GM20000 (cell line): ENCODE measurements at places on chromosomes 4 and X.

GRCh38 chr4:152564336-152564735 is 28.4 kb upstream of the FBXW7 start:
- DNase-seq = no peak

DNA sequence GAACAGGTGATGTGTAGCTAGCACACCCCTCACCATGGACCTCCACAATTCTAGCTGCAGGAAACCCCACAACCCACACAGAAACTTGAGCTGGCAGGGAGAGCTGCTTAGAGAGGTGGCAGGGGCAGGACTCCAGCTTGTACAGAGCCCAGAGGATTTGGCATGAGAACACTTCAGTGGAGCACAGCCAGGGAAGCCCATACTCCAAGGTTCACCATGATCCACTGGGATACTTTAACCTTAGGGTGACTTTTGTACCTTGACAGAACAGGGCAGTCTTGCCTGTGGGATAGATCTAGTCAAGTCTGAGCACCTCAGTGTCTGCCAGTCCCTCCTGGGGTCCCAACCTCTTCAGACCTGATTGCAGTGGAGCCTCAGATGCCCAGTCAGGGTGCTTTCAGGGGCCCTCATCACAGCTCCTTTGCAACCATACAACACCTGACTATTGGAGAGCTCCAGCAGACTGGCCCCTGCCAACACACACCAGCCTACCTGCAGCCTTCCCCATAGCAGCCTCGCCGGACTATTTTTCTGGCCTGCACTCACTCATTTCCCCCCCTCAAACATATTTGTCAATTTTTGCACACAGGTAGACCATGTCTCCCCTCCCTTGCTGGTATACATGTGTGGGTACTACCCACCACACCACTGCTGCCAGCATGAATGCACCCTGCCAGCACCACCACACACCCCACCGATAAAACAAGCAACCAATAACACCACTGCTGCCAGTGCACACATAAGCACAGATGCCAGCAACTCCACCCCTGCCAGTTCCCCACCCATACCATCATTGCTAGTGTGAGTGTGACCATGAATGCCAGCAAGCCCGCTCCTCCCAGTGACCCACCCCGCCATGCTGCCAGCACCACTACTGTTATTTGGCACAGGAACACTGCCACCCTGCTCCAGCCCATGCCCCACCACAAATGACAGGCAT is 56.0 kb upstream of the CDX4 start:
- no peak for DNase-seq

DNA sequence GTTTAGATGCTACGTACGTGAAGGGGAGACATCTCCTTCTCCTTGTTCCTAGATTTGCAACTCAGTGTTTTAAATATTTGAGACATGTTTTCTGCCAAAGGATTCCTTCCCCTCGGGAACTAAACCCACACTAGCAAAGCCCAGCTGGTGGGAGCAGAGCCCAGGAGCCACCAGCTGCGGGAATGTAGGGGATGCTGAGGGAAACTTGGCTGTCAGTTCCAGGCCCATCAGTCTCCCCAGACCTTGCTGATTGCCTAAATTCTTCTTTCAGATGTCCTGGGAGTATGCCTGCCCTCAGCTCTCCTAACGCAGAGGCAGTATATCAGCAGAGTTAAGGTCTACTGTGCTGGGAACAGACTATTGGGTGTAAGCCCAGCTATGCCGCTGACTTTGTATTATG is 630.0 kb upstream of the TENM3 start:
- DNase-seq = no peak

DNA sequence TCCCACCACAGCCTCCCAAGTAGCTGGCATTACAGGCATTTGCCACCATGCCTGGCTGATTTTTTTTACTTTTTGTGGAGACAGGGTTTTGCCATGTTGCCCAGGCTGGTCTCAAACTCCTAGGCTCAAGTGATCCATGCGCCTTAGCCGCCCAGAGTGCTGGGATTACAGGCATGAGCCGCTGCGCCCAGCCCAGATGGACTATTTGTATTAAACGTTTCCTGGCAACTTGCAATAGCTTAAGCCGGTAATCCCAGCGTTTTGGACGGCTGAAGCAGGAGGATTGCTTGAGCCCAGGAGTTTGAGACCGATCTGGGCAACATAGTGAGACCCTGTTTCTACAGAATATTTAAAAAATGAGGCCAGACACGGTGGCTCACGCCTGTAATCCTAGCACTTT is 18.4 kb downstream of the UBE2K start:
- DNase-seq = no peak

DNA sequence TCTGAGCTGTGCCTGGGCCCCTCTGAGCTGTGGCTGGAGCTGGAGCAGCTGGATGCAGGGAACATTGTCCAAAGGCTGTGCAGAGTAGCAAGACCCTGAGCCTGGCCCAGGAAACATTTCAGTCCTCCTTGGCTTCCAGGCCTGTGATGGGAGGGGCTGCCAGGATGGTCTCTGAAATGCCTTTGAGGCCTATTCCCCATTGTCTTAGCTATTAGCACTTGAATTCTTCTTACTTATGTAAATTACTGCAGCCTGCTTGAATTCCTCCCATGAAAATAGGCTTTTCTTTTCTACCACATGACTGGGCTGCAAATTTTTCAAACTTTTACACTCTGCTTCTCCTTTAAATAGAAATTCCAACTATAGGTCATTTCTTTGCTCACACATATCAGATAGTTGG is 349.8 kb upstream of the KLHL4 start:
- DNase-seq = no peak

DNA sequence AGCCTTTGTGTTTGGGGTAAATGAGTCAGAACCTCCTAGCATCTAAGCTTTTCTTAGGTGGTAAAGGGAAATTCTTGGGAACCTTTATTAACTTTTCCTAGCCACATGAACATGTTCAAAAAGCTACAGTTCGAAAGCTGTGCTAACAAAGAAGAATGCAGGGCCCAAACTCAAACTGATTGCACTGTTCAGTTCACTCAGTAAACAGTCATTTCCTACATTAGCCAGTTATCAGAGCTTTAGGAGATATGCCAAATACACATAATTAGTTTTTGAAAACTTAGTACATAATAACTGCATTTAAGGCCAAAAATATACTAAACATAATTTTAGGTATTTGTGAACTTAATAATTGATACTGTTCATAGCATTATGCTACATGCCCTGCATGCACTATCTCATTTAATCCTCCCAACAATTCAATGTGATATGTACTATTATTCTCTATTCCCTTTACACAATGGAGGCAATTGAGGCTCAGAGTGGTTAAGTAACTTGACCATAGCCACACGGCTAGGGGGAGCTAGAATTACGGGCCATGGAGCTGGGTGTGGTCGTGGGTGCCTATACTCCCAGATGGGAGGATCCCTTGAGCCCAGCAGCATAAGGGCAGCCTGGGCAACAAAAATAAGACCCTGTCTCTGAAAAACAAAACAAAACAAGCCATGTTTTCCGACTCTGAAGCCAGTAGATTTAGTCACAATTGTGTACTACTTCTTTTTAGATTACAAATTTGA is 43.9 kb upstream of the PDGFRA start:
- DNase-seq = no peak
